ENCODE measurements at places on chromosomes 1 and 21.

DNA sequence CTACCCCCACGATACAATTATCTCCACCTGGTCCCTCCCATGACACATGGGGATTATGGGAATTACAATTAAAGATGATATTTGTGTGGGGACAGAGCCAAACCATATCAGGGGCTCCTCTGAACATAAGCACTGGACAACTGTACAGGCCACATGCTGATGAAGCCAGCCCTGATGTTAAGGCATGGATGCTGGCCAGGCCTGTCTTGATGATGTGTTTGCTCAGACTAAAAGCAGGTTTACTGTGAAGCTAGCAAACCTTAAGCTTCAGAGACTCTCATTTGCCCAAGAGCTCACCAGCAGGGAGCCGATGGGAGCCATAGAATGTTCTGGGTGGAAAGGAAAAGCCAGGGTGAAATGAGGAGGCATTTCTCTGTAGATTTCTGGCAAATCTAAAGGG, 135.3 kb upstream of the KCNK1 start:
- no peak for DNase-seq

DNA sequence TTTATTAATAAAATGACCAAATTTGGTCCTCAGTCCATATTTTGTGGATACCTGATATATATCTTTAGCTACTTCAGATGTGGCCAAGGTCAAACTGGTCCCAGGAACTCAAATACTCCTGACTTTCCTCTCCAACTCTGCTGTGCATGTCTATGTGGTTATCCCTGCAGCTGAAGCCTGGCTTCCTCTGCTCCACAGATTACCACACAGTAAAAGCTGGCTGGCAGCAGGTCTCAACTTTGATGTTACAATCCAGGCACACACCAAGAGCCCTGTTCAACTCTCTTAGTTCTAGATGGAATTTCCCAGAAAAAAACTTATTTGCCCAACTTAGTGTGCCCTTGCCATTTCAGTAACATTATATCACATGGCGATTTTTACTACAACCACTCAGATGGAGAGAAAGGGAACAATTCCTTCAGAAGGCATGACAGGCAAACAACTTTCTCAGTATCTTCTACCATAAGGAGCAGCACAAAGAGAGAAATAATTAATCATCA, 479.5 kb downstream of the PLPP3 start:
- no peak for DNase-seq

GRCh38 chr21:25870084-25870483, 135.3 kb downstream of the GABPA start:
- DNase-seq, result no peak

- DNase-seq, result no peak
Observed at GRCh38 chr1:89466307-89466930, 58.2 kb upstream of the LRRC8B start.

- no peak for DNase-seq
Observed at GRCh38 chr1:87916965-87917364, 588.3 kb downstream of the LMO4 start.

DNA sequence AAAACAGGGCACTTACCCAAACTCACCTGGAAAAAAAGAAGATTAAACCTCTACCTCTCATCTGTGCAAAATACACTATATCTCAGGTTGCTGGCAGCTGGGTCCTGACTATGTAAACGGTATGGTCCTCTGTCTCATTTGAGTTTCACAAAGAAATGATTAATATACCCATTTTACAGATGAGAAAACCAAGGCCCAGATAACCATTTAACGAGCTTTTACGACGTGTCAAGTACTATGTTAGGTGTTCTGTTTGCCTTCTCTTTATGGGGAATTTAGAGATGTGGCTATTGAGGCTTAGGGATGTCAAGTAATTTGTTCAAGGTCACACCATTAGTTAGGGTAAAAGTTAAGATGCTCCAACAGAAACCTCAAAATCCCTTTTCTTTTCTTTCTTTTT, 140.4 kb upstream of the USP24 start:
- no peak for DNase-seq

GRCh38 chr1:149883598-149884247, 15.6 kb upstream of the BOLA1 start:
- DNase-seq, result no peak

GRCh38 chr1:56920591-56921001, 45.2 kb downstream of the C8B start:
- DNase-seq, result no peak

DNA sequence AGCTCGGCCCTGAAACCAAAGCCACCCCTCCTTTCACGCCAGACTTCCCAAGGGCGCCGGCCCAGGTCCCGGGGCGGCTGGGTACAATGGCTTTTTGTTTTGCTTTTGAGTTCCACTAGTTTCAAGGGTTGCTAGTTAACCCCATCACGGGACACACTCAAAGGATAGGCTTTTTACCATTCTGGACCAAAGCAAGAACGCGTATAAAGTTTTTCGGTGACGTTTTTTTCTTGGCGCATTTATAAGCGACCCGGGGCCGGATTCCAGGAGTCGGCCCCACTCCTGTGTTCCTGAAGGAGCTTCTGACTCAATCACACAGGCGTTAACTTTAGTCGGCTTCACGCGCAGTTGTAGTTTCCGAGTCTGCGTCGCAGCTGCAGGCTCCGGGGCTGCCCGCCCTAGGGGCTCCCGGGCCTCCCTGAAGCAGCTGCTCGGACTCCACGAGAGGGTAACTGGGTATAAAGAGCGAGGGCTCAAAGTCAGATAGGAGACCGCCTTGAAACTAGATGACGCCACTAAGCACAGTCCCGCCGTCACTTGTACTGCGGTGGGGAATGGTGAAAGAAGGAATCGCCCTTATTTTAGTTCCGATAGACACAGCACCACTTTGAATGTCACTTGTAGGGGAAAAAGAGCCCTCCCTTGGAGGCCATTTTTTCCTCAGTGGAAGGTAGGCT, 707 bp upstream of the KLHL21 start:
- no peak for DNase-seq

DNA sequence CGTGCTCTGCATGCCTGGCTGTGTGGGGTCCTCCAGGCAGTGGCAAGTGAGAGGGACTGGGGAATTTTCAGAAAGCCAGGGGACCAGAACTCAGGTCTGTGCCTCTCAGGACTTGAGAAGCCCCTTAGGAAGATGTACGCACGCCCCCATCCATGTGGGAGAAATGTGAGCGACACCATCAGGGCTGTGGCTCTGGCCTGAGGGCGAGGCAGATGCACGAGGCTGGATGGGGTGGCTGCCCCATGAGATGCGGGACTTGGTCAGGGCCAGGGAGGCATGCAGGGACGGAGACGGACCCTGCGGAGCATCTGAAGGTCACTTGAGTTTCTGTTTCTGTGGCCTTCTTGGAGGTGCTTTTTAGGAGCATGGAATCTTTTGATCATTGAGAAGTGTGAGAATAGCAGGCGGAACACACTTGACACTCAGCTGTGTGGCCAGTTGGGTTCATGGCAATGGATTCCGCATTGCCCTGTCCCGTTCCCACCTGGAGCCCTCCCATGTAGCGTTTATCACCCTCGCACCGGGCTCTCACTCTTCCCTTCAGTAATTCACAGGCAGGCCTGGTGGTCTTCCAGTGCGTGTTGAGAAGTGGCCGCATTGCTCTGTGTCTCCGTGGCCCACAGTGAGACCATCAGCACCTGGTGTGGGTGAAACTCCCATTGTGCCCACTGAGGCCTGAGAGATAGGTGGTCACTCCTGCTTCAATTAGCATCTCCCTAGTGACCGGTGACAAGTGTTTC, 30.7 kb upstream of the ACTRT2 start:
- no peak for DNase-seq

DNA sequence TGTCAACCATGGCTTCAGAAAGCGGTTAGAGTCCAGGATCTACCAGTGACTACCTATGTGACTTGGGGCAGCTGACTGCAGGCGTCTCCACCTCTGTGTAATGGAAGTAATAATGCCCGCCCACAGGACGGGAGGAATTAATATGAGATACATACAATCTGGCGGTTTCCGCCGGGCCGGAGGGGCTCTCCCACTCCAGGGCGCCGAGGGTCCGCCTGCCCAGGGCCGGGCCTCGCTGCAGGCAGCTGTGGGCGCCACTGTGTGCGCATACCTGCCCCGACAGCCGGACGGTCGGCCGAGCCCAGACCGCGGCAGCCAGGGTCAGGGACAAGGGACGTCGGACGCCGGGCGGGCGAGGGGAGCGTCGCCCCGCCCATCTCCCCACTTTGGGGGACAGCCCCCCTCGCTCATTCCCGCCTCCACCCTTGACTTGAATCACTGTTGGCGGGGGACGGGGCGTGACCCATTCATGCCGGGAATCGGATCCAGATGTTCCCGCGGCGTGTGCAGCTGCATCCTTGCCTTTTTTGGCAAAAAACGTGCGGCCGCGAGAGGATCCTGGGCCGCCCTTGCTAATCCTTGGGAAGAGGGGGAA, 6.0 kb upstream of the SF3A3 start:
- DNase-seq, result no peak

GRCh38 chr1:101004061-101004460, 21.5 kb downstream of the DPH5 start:
- no peak for DNase-seq

DNA sequence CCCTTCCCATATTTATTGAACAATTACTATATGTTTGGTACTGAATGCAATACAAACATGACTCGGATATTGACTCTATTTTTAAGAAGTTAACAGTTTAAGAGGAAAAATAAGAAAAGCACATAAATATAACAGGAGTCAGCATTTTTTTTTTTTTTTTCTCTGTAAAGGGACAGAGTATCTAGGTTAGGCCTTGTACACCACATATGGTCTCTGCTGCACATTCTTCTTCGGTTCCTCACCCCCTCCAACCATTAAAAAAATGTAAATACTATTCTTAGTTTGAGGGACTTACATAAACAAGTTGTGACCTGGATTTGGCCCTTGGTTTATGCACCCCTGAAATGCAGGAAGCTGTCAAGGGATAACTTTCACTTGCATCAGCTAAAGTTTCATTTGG, 40.4 kb downstream of the PHC2 start:
- no peak for DNase-seq

DNA sequence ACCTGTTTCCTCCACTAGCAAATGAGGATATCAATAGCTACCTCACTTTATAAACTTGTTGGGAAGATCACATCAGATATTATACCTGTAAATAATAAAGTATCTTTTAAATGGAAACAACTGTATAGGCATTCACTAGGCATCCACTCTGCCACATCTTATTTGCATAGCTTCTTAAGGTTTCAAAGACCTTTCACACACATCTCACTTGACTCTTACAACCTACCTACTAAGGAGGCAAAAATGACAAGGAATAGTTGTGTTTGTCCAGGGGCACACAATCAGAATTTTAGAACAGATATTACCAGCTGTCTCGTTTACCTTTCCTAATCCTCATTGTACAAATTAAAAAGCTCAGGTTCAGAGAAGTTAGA, 51.5 kb downstream of the VANGL2 start:
- no peak for DNase-seq

DNA sequence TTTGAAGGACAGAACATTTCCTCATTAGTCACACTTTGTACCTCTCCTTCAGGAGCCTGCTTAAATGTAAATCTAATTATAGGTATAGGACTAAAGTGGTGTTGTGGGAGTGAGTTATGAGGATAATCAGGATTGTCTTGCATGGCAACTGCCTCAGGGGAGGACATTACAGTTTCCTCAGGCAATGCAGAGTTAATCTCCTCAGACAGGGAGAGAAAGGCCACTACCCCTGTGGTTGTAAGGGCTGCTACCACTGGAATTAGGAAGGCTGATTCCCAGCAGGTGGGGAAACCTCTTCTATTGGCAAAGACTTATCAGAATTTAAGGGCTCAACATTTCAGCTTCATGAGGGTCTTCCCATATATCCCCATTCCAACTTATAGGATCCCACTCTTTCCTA, 286.8 kb upstream of the PBX1 start:
- DNase-seq, result no peak
